ENCODE measurements at places on chromosomes 1 and 21.
A peak's percentile ranks its signal among the peaks of the same experiment; 100 is the strongest.

DNA sequence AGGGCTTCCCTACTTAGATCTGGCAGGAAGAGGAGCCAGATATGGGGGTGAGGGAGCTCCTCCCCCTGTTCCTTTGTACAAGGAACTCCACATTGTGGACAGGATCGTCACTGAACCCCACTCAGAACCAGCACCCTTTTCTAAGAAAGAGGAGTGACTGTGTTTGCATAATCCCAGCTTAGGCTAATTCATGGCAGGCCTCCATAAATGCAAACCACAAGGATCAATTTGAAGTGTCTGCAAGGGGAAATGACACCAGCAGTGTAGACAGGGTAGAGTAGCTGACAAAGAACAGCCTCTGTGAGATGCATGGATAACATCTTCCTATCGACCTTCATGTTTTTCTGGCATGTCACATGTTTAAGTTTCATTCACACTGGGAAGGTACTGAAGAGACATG, 11.7 kb downstream of the MX1 start:
- DNase-seq: no peak

DNA sequence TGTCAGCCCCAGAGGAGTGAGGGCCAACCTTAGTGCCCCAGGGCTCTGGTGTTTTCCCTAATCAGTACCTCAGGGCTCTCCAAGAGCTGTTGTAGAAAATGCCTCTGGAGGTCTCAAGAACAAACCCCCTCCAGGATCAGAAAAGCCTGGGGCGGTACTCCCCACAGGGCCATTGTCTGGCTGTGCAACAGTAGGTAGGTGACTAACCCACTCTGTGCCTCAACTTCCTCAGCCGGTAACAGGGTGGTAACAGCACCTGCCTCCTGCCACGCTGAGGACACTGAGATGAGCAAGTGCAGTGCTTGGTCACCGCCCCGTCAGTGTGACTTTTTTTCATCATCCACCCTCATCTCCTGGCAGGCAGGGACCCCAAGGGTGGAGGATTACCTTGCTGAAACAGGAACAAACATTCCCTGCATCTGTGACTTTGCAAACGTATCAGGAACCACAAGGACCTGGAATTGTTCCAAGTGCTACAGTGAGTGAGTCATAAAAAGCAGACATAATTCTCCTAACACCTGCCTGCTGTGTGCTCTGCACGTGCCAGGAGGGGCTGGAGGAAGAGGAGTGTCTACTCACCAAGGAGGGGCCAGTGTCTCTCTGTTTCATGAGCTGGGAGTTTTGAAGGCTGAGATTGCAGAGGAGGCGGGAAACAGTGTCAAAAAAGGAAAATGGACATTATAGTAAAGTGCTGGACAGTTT, 440.8 kb downstream of the NPHP4 start:
- no peak for DNase-seq

- DNase-seq: no peak
Measured at GRCh38 chr1:203228670-203229069, 803 bp downstream of the CHIT1 start.

DNA sequence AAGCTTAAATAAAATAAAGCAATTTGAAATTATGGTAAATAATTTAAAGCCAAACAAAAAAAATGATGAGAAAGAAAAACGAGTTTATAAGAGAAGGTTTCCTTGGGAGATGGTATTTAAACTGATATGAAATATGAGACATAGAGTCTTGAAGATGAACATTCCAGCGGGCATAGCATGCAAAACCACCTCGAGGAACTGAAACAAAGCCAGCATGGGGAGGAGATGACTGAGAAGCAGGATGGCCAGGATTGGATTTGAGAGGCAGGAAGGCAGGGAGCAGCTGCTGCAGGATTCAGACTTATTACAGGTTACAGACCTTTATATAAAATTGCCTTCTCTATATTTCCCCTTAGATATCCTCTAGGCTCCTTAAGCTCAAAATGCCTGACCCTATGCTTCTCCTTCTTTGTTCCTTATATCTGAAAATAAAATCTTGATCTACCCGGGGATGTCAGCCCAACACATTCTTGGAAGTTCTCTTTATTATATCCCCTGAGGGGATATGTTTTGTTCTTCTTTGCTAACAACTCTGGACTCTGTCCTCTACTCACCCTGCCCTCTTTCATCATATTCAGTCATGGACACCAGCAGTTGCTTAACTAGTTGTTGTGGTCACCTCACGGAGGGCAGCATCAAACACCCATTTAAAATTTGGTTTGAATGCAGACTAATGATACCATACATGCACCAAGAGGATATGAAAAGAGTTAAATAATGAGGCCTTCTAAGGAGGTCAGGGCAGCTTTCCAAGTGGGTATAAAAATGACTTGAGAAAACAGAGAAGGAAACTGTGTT, 719.1 kb upstream of the B3GALT2 start:
- no peak for DNase-seq

DNA sequence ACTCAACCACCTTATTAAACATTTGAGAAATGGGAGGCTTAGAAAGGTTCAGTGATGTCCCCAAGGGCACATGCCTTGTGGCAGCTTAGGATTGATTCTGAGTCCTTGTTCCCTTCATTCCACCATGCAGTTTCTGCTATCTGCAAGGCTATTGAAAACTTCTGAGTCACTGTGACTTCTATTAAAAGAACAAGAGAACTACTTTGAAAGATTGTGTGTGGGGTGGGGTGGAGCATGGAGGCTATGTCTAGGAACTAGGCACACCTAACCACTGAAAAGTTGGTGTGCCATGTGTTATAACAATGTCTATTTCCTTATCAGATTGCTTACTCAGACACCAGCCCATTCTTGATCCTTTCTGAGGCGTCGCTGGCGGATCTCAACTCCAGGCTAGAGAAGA, 10.8 kb downstream of the MTARC1 start:
- no peak for DNase-seq

DNA sequence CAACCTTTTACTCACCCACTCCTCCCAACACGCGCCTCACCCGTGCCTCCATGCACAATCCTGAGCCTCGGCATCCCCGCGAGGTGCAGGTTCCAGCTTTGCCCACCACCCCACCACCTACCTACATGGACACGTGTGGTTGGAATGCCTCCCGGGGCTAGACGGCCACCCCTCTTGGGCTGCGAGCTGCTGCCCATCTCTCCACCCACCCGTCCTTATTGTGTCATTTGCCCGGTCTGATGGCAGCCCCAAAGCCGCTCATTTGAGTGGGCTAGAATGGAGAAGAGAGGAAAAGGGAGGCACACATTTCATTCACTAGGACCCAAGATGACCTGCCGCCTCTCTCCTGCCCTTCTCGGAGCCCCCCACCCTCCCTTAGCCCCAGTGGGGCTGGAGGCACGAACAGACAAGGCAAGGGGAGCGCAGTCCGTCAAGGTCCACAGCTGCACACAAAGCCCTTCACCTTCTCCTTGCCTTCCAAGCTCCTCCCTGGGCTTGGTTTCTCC, 785 bp downstream of the ZNF697 start:
- DNase-seq: no peak

DNA sequence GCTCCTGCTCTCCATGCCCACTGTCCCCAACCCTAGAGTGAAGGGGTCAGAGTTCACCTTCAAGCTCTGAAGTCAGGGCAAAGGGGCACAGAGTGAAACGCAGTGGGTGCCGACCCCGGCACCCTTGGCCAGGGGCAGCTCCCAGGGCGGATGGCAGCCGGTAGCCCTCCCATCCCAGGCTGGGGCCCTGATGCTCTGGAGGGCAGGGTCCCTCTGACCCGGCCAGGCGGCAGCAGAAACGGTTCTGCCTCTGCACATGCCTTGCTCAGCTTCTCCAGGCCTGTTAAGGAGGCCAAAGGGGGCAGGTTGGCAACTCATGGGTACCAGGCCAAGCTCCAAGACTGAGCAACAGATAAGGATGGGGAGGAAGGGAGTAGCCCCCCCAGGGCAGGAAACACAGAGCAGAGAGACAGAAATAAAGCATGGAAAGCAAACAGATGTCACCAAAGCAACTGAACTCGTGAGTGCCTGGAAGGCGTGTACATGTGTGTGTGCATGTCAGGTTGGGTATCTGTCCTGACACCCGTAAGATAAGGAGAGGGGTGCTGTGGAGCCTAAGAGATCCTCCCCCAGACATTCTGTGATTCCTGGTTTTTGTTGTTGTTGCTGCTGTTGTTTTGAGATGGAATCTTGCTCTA, 112.3 kb upstream of the IFFO2 start:
- no peak for DNase-seq

- DNase-seq: no peak
Measured at GRCh38 chr21:43024439-43025136, 50.2 kb downstream of the PKNOX1 start.

GRCh38 chr1:155744711-155745283, 55.9 kb downstream of the DAP3 start:
- no peak for DNase-seq

DNA sequence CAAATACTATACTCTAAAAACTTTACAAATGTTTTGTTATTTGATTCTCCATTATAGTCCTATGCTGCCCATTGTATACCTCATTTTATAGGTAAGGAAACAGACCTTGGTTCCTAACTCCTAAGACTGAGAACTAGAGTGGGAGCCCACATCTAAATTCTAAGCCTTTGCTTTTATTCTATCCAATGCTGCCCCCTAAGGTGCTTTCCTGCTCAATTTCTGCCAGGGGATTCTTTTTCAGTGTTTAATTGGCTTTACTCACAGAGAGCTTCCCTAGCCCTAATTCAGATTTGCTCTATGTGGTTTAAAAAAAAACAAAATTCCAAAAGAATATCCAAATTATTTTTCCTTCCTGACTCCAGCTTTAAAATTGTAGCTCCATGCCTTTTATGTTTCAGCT, 64.5 kb downstream of the KIF14 start:
- no peak for DNase-seq

DNA sequence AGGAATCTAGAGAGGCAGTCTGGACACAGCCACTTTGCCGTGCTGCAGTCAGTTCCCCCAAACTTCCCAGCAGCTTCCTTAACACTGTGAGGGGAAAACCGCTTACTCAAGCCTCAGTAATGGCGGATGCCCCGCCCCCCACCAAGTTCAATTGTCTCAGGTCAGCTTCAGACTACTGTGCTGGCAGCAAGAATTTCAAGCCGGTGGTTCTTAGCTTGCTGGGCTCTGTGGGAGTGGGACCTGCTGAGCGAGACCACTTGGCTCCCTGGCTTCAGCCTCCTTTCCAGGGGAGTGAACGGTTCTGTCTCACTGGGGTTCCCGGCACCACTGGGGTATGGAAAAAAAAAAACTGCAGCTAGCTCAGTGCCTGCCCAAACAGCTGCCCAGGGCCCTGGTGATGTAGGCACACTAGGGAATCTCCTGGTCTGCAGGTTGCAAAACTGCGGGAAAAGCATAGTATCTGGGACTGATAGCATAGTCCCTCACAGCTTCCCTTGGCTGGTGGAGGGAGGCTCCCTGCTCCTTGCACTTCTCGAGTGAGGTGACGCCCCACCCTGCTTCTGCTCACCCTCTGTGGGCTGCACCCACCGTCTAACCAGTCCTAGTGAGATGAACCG, 23.7 kb upstream of the HFM1 start:
- DNase-seq: no peak

- DNase-seq: no peak
Measured at GRCh38 chr1:161031874-161032273, 6.9 kb downstream of the TSTD1 start.

- no peak for DNase-seq
Measured at GRCh38 chr1:98932184-98932583, 72.5 kb downstream of the PLPPR5 start.

DNA sequence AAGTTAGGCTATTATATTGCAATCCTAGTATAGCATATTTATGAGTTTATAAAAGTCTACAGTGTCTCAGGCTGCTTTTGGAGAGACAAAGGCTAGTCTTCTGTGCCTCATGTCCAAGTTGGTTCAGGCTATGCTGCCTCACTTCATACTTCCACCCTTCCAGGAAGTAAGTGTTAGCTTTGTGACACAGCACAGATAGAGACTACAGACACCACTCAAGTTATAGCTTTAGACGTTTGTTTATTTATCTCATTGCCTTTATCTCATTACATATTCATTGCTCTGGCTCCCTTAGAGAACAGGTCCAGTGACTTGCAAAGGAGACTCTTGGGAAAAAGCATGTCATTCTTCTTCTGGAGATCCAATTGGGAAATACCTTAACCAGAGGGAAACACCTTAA, 22.6 kb upstream of the GBP4 start:
- no peak for DNase-seq

GRCh38 chr1:8764293-8764937, 53.0 kb downstream of the RERE start:
- DNase-seq: no peak

GRCh38 chr21:35475009-35475408, 425.9 kb upstream of the RUNX1 start:
- DNase-seq: no peak

DNA sequence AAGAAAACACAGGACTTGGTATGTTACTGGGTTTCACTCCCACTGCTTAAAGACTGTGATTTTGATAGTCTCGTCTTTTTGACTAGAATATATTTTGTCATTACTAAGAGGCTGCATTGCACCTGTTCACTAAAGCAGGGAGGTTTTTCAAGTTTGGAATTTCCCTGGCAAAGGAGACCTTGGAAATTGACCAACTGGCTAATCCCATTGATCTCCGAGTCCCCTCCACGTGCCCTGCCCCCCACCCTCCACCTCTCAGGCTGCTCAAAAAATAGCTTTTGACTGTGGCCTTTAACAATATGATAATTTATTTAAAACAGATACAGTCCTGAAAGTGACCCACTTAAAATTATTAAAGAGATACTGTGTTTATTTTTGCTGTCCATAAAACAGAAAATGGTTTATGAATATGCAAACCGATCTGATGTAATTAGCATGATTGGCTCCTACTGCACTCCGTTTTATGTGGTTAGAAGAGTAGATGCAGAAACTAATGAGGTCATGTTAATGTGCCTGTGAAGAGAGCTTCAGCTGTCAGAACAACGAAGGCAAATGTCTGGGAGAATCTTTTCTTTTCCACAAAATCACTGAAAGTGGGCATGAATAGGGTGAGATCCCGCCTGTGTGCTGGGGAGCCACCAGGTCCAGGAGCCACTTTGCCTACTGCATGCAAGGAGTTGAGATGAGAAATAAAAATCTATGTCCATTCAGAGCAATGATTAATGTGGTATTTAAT, 361.5 kb downstream of the RRAGC start:
- DNase-seq: no peak

DNA sequence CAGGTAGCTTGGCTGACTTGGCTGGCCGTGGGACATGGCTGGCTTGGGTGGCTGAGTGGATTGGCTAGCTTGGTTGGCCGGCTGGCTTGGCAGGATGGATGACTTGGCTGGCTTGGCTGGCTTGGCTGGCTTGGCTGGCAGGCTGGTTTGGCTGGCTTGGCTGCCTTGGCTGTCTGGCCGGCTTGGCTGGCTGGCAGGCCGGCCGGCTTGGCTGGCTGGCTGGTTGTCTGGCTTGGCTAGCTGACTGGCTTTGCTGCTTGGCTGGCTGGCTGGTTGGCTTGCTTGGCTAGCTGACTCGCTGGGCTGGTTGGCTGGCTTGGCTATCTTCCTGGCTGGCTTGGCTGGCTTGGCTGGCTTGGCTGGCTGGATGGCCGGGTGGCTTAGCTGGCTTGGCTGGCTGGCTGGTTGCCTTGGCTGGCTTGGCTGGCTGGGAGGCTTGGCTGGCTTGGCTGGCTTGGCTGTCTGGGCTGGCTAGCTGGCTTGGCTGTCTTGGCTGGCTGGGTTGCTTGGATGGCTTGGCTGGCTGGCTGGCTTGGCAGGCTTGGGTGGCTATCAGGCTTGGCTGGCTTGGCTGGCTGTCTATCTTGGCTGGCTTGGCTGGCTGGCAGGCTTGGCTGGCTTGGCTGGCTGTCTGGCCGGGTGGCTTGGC, 129.7 kb upstream of the FAM72C start:
- peak; percentile 0 for DNase-seq

GRCh38 chr1:80341021-80341420, 1334.5 kb upstream of the ADGRL4 start:
- no peak for DNase-seq

GRCh38 chr21:45935628-45936027, 45.9 kb upstream of the COL6A1 start:
- DNase-seq: no peak

- DNase-seq: no peak
Measured at GRCh38 chr1:170533298-170533697, 1.3 kb downstream of the GORAB start.

All from stimulated activated CD4-positive, alpha-beta T cell treated with anti-CD3 and anti-CD28 coated beads, Interleukin-15, amount 100 ng/mL, for 1 hour (primary cell).